ENCODE measurements at places on chromosomes 1 and 21. TPM values are rescaled to one million over a fixed set of nuclear protein-coding genes. Genes with fewer than 3 reads are reported as not detected.

Gene KRTAP19-3
- total RNA-seq: not detected

Gene LINGO4
- total RNA-seq: not detected

Gene FNDC5
- total RNA-seq: 0.20 TPM

Gene USH2A
- not detected for total RNA-seq

Gene OLIG2
- total RNA-seq: not detected

Gene DIO1
- not detected for total RNA-seq

Gene TRIM17
- not detected for total RNA-seq

Gene PPM1J
- 0.75 TPM for total RNA-seq

Gene CEPT1
- total RNA-seq: 11.5 TPM

Gene BCAN
- total RNA-seq: 0.12 TPM

Gene NTNG1
- not detected for total RNA-seq

Gene NHLH1
- total RNA-seq: 0.39 TPM

Gene GPATCH2
- 8.4 TPM for total RNA-seq

Gene KRTAP7-1
- not detected for total RNA-seq

Gene MCOLN2
- total RNA-seq: 2.3 TPM

Gene TLR5
- 0.31 TPM for total RNA-seq

Gene AMY1A
- not detected for total RNA-seq

Gene LDLRAD2
- total RNA-seq: 0.02 TPM

Gene TSPAN2
- total RNA-seq: 1.3 TPM

Gene CFAP141
- not detected for total RNA-seq

Gene TRPM2
- 8.1 TPM for total RNA-seq

Gene MSH4
- not detected for total RNA-seq

Gene ZNF124
- 4.0 TPM for total RNA-seq

Gene SPRR2B
- total RNA-seq: not detected

Gene SERPINC1
- total RNA-seq: not detected

Gene HSD11B1
- 0.42 TPM for total RNA-seq

Gene OLIG1
- total RNA-seq: not detected

Gene SLAMF7
- 1.7 TPM for total RNA-seq

Gene TIAM1
- 0.63 TPM for total RNA-seq

Gene PDZK1IP1
- total RNA-seq: 7.6 TPM
